Stimulated activated CD4-positive, alpha-beta T cell treated with anti-CD3 and anti-CD28 coated beads, Interleukin-1b, Interleukin-23, amount 100 ng/mL, for 1 hour (primary cell): ENCODE measurements at places on chromosomes 3 and 15.
A peak's percentile ranks its signal among the peaks of the same experiment; 100 is the strongest.

- DNase-seq: no peak
These were observed 88.2 kb downstream of the AP4E1 start for GRCh38 chr15:50996641-50997040.

GRCh38 chr3:69326855-69327300 is 59.0 kb downstream of the FRMD4B start:
- DNase-seq: peak; percentile 22

GRCh38 chr3:109618766-109619378 is 281.5 kb upstream of the DPPA4 start:
- DNase-seq: no peak

GRCh38 chr3:195748661-195749060 is 27.9 kb downstream of the MUC20 start:
- DNase-seq: no peak

DNA sequence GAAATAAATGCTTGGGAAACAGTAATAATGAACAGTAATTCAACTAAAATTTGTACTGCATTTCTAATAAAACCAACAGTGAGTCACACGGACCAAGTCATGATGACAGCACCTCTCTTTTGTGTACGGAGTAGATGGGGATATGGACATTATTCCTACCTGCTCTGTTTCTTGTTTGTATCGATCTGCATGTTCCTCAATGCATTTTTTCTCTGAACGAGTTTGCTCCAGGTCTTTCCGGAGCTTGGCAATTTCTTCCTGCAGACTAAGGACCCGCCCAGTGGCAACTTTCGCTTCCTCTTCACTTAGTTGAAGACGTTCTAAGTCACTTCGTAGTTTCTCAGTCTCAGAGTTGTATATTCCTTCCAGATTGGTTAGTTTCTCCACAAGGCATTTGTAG is 74.4 kb upstream of the MYO5C start:
- DNase-seq: no peak

GRCh38 chr15:45862034-45862433 is 227.2 kb downstream of the SQOR start:
- no peak for DNase-seq

GRCh38 chr3:98807561-98807960 is 44.4 kb downstream of the ST3GAL6 start:
- no peak for DNase-seq

DNA sequence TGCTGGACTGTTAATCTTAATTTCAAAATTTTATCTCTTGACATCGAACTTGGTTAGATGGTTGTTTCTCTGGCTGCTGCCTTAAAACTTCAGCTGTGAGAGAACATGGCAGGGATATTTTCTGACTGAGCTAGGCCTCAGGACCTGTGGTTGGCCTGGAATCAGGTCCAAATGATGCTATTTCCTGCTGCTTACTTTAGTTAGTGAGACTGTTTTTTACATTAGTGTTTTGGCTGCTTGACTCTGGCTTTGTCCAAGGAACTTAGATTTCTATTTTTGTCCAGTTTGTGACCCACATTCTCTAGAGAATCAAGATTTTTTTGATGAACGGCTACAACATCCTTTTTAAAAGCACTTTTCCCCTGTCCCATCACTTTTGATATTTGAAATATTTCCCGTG is 497.9 kb upstream of the SGO1 start:
- DNase-seq: no peak

DNA sequence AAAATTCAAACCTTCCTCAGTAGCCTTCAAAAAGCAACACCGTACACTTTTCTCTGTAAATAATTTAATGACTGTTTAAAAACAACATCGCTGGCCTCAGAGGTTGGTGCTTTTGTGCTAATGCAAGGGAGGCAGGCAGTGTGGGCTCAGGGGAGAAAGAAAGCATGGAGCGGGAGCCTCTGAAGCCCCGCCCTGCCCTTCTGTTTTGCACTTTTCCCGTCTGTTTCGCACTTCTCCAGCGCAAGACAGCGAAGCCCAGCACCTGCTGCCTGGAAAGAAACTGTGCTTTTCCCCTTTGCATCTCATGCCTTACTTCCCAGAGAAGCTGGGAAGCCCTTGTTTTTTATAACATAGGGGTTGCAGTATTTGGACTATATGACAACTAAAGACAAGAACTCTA is 23.1 kb downstream of the TRPM1 start:
- no peak for DNase-seq

DNA sequence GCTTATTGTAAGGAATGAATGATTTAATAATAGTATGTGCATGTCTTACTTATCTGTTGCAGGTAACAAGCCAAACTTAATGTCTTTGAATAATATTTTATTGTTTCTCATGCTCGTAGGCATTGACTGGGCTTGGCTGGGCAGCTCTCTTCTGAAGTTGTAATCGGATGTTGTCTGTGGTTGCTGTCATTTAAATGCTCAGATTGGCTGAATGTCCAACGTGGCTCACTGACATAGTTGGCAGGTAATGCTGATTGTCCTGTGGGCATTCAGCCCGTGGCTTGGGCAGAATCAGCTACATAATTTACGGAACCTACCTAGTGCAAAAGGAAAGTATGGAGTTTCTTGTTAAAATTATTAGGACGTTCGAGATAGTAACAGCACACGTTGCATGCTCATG is 297.4 kb upstream of the GBE1 start:
- no peak for DNase-seq

GRCh38 chr3:17033516-17034168 is 148.9 kb downstream of the PLCL2 start:
- no peak for DNase-seq

- no peak for DNase-seq
These were observed 16.9 kb upstream of the PSMD6 start for GRCh38 chr3:64039981-64040733.

DNA sequence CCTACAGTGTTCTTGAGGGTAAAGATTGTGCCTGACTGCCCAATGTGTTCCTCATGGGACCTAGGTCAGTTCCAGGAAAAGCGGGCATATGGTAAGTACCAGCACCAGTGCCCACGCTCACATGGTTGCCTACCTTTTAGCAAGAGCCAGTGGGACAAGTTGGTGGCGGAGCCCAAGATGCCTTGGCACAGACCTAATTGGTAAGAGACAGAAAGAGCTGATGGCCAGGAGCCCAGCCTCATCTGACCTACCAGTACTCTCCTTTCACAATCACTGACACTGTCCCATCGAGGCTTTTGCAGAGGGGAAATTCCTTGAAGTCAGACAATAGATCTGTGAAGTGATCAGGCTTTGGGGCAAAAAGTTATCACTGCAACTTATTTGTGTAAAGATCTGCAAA is 98.4 kb upstream of the BCL6 start:
- DNase-seq: no peak

DNA sequence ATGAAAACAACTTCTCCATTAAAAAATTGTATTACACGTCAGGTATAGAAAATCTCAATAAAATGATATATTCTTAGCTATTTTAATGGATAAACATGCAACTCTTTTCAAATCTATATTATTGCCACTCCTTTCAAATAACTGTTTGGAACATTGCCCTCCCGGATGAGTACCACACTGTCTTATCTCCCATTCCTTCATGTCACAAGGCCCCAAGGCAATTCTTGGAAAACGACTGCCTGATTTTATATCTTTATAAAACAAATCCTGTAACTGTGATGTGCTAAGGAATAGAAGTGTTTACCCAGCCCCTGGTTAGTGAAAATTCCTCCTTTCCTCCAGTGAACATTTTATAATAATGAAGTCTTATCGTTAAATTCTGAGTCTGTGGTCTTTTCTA is 6.2 kb upstream of the ZNF619 start:
- DNase-seq: no peak

GRCh38 chr15:66588537-66588936 is 22.7 kb upstream of the LCTL start:
- DNase-seq: no peak

DNA sequence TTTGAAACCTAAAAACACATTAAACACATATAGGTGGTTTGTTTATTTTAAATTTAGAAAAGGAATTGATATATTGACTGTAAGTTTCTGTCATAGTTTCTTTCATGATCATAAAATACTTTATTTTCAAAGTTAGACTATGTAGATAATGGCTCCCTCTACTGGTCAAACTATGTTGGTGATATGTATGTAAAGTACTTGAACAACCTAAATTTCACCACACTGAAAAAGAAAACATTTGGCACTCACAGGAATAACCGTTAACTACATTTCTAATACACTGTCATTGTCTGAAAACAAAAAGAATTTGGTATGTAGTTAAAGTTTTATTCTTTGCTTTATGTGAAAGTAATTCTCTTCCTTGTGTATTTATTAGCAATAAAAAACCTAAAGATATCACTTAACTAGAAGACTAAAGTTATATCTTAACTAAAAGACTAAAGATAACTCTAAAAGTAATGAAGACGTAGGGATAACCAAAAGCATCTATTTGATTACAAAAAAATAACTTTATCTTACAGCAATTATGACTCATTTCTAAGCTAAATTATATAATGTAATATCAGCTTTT is 427.5 kb downstream of the VGLL3 start:
- DNase-seq: no peak

DNA sequence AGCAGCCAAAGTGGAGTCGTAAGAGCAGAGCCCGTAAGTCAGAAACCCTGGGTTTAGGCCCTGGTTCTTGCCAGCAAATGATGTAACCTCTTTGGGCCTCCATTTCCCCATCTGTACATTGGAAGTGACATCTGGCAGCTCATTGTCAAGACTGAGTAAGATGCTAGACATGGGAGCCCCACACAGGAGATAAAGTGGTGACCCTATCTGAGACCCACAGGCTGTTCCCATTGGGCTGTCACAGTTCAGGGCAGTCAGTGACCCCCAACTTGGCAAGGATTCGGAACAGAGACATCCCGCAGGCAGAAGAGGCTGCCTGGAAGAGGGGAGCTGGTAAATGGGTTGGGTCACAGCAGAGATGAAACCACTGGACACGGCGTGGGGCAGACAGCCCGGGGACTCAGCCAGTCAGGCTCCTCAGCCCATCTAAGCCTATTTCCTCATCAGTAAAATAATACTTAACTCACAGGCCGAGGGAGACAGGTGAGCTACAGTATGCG is 1.8 kb downstream of the CLN6 start:
- DNase-seq: no peak

DNA sequence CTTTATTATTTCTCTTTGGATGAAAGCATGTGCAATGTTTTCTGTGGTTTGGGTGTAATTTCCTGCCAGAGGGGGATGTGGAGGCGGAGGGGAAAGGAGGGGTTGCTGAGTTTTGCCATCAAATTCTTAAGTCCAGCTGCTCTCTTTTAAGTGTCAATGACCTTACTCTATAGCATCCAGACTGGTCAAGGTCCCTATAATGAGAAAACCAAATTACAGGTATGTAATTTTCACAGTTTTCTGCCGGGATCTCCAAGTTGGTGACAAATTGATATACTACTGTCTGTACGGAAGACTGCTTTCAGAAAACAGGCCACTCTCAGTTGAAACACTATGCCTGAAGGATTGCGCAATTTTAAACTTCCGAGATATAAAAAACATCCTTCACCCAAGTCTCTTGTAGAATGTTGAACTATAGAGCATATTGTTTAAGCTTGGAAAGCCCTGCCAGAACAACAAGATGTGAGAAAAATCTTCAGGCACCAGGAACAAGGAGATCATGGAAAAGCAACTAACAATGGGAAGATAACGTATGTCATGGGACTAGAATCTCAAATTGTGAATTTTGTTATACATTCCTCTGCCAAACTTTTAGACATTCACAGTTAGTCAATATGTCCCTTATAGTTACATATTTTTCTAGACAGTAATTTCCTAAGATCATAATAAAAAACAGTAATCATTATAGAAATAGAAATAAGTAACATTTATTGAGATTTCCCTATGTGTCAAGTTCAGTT is 300.7 kb upstream of the SATB1 start:
- DNase-seq: no peak

GRCh38 chr15:33722005-33722672 is 246.2 kb upstream of the CHRM5 start:
- DNase-seq: no peak

- no peak for DNase-seq
These were observed 5.6 kb upstream of the BAHD1 start for GRCh38 chr15:40435023-40435709.

GRCh38 chr15:100284191-100284590 is 57.6 kb downstream of the ADAMTS17 start:
- DNase-seq: no peak

DNA sequence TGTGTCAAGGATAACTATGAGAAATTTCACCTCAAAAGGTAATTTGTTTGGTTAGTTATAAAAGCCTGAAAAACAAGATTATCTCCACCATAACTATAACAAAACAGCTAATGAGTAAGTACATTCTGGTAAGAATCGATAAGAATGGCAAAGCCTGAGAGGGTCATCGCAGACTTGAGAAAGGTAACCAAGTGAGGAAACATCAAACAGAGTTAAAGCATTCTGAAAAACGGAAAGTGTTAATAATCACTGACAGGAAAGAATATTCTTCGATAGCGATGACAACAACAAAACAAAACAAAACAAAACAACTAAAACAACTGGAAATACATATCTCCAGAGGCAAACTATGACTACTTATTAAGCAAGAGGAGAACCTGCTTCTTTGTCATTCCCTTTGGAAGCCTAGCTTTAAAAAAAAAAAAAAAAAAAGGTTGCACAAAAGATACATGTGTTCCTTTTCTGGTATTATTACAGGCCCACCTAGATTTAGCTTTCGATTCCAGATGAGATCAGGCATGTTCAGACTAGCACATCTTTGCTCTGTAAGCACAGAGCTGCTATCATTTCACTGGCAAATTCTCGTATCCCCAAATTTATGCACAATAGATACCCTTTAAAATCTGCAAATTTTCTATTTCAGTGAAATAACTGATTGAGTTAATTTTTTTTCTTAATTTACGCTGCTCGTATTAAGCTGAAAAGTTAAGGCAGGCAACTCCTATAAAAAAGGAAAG is 155.6 kb downstream of the TIGIT start:
- DNase-seq: no peak

- no peak for DNase-seq
These were observed 38.2 kb upstream of the CNOT10 start for GRCh38 chr3:32646761-32647160.

DNA sequence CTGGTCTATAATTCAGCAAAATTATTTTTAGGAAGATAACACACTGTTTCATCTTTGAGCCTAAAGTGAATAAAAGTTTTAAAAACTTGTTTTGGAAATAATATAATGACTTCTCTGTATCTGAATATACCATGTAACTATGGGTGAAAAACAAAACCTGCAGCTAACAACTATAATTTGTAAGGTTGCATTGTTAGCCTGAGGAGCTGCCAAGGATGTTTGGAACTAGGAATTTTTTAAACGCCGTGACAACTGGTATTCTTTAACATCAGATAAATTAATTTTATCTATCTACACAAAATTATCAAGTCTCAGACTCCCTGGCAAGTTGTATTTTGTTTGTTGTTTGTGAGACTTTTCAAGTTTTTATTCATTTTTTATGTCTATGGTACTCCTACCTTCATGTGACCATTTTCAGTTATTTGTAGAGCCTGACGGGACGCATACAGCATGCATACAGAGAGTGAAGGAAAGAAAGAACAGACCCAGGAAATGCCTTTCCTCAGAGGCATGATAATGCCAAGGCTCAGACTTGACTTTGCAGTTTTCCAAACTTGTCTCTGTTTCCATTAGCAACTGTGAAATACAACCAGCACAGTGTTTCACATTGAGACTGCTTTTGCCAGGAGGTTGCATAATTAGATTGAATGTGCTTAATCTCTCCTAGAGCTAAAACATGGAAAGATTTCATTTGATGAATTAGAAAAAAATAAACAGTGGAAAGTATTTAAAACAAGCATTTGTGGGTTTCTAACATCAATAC is 60.8 kb upstream of the ARHGEF26 start:
- no peak for DNase-seq
